ENCODE measurements at places on chromosomes 1 and 21. TPM values are rescaled to one million over a fixed set of nuclear protein-coding genes. Genes with fewer than 3 reads are reported as not detected.

DNA sequence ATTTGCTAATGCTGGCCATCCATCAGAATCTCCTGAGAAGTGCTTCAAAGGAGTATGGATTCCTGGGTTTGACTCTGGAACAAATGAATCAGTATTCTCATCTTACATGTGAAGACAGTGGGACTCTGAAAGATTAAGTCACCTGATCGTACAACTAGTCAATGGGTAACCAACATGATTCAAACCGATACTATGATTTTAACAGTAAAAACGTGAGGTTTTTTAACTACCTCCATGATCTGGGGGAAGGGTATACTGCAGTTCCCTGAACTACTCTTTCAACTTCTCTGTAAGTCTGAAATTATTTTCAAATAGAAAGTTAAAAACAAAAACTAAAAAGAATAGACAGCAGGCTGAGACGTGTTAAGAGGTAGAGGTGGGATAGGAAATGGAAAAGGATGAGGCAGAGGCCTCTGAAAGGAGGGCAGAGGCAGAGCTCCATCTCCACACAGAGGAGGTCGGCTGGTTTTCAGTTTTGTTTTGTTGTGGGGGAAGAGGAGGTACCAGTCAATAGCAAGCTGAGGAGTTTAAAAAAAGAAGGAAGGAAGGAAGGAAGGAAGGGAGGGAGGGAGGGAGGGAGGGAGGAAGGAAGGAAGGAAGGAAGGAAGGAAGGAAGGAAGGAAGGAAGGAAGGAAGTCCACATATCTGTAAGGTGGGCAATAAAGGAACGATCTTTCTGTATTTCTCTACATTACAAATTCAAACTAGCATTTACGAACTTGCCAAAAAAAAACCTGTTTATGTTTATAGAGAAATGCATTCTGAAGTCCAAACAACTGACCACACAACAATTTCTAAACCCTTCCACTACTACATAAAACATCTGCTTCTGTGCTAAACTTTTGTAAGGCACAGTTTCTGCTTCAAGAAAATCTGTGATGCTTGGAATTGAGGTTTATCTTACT is 213.1 kb downstream of the RERE start:
- no peak for DNase-seq

DNA sequence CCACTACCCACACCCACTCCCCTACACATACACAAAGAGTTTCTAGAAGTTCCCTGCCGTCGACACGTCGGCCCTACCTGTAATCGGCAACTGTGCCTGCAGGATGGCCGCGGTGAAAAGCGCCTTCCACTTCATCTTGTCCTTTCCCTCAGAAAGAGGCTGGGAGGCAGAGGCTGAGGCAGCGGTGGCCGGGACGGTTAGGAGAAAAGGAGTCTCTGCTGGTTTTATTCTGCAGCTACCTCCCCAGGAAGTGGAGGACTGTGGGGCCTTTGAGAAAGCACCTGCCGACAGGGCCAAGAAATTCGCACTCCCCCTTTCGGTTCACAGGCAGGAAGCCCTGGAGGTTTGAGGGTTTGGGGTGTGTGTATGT is at the start of gene CD247:
TSS of gene CD247 (minus strand) at position 199 of the 370 bp plus-strand sequence. CDS start at position 135, 64 bp downstream.
- no peak for DNase-seq

- DNase-seq: no peak
These were observed 14.9 kb upstream of the HMGCS2 start for GRCh38 chr1:119783354-119784185.

- DNase-seq: no peak
These were observed 271.6 kb downstream of the KCNJ6 start for GRCh38 chr21:37644636-37645035.

GRCh38 chr1:156230473-156230837 is 11.5 kb upstream of the BGLAP start:
- no peak for DNase-seq

GRCh38 chr1:39238476-39238875 is 34.0 kb downstream of the MACF1 start:
- DNase-seq: no peak

- DNase-seq: no peak
These were observed 210.1 kb upstream of the C1orf87 start for GRCh38 chr1:60283690-60284089.

LORICRIN gene
- total RNA-seq: not detected

RXRG gene
- 8.4 TPM for total RNA-seq

SLC30A2 gene
- not detected for total RNA-seq

PLEKHA6 gene
- 7.6 TPM for total RNA-seq

IVNS1ABP gene
- total RNA-seq: 79.9 TPM

Data from lower lobe of right lung (tissue), 2 donors.